ENCODE measurements at places on chromosomes 16 and 17.
A peak's percentile ranks its signal among the peaks of the same experiment; 100 is the strongest.

DNA sequence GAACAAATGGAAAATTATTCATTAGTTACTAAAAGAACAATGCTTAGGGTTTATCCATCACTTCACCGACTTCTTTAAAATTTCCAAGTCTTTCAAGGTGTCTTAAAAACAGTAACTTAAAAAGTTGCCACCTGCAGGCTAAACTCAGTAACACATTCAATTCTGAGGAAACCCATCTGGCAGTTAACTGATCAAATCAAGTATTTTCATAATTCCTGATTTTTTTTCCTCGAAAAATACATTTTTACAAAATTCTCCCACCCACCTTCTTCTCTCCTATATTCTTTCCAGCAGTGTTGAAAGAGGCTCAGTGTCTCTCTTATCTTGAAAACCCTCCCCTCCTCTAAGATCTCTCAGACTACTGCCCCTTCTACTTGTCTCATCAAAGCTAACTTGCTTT lies 29.9 kb downstream of the PARN start:
- no peak for DNase-seq

DNA sequence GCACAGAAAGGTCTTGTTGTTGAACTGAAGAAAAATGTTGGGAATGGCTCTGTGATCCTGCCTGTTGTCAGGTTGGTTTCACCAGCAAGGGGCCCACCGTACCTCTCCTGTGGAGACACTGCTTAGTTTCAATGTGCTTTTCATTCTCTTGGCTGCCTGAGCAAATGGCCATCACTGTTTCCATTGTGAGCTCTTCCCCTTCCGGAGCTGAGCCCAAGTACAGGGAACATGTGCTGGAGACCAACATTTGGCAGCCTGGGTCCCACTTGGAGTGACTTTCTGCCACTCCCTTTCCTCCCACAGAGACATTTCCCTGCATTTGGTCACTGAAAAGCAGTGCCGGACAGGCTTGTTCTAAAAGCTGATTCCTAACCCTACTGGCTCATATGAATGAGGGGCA lies 23.1 kb downstream of the GABARAPL2 start:
- no peak for DNase-seq

- no peak for DNase-seq
Measured at GRCh38 chr16:53908731-53909130, 204.8 kb downstream of the FTO start.

GRCh38 chr17:72446525-72447250 lies 325.9 kb downstream of the SOX9 start:
- no peak for DNase-seq

GRCh38 chr17:78715000-78715771 lies 66.9 kb downstream of the CYTH1 start:
- DNase-seq = no peak

DNA sequence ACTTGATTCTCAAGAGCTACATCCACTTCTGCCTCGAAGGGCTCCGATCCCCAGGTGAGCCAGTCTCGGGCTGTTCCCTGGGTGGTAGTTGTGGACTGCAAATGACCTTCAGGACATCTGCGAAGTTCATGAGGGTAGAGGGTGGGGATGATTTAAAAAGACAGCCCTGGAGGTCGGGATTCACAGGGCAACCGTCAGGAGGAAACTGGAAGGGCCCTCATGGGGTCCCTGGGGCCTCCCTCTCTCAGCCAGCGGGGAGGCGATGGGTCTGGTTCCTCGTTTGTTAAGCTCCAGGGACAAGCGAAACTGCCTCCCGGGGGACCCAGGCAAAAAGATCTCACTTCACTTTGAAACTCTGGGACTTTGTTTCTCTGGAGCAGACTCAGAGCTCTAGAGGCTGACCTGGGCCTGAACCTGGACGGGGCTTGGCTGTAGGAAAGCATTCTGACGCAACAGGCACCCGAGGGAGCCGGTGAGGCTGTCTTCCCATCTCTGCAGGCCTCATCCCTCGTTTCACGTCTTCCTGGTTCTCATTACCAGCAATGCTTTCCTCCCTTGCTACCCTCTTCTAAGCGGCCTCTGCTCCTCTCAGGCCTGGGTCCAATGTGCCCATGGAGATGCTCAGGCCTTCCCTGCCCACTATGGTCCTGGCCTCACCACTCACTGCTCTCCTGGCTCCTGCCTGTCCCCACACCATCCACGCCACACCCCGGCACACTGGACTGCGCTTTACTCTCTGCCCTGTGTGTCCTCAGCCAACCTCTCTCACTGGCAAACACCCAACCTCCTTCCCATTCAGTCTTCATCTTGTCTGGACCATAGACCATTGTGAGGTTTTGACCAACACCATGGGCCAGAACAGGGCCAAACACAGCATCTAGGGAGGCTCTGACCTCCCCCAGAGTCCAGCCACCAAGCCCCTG lies 214.2 kb upstream of the TNRC6C start:
- DNase-seq = no peak

- DNase-seq = no peak
Measured at GRCh38 chr16:82834151-82834815, 207.5 kb downstream of the CDH13 start.

DNA sequence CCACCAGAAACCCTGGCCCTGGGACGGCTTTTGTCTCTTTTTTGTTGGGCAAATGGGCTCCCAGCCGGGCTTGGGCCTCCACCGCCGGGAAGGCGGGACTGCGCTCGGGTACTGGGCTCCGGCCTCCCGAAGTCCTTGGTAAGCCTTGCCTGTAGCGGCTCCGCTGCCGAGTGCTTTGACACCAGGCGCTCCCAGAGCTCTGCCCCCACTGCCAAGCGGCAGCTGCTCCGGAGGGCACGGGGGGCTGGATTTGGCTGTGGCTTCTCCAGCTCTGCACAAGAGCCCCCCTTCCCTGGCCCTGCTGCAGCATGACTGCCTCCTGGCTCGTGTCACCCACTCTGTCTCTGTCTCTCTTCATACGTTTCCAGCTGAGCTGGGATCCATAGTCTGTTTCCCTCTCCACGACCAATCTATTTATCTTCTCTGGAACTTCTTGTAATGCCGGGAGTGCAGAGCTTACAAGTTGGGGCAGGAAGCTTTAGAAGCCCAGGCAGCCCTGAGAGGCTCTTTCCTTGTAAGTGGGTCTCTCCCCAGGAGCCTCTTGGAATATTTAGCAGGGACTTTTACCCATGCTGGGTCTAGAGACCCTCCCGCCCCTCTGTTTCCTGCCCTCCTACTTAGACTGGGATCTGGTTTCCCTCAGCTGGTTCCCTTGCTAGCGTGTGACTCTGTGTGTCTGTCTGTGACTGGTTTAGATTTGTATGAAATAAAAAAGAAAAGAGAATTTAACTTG lies 246.9 kb upstream of the GSE1 start:
- DNase-seq = no peak

DNA sequence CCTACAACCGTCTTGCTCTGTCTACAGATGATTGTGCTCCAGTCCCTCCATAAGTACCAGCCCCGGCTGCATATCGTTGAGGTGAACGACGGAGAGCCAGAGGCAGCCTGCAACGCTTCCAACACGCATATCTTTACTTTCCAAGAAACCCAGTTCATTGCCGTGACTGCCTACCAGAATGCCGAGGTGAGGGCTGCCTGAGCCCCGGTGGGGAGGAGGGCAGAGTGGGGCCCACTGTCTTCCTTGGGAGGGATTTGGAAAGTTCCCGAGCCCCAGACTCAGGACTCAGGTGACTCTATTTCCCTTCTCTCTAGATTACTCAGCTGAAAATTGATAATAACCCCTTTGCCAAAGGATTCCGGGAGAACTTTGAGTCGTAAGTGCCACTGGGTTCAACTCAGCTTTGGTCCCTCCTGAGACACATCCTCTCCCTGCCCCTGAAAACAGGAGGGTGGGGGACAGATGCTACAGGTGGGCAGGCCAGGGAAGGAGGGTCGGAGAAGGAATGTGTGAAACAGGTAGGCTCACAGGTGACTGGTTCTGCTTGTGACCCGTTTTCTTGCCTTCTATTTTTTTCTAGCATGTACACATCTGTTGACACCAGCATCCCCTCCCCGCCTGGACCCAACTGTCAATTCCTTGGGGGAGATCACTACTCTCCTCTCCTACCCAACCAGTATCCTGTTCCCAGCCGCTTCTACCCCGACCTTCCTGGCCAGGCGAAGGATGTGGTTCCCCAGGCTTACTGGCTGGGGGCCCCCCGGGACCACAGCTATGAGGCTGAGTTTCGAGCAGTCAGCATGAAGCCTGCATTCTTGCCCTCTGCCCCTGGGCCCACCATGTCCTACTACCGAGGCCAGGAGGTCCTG lies 11.4 kb downstream of the TBX21 start:
- DNase-seq = no peak

- DNase-seq = no peak
Measured at GRCh38 chr16:72425571-72426341, 253.8 kb upstream of the PMFBP1 start.

GRCh38 chr17:66549731-66550207 lies 247.4 kb downstream of the PRKCA start:
- peak; percentile 80 for DNase-seq

DNA sequence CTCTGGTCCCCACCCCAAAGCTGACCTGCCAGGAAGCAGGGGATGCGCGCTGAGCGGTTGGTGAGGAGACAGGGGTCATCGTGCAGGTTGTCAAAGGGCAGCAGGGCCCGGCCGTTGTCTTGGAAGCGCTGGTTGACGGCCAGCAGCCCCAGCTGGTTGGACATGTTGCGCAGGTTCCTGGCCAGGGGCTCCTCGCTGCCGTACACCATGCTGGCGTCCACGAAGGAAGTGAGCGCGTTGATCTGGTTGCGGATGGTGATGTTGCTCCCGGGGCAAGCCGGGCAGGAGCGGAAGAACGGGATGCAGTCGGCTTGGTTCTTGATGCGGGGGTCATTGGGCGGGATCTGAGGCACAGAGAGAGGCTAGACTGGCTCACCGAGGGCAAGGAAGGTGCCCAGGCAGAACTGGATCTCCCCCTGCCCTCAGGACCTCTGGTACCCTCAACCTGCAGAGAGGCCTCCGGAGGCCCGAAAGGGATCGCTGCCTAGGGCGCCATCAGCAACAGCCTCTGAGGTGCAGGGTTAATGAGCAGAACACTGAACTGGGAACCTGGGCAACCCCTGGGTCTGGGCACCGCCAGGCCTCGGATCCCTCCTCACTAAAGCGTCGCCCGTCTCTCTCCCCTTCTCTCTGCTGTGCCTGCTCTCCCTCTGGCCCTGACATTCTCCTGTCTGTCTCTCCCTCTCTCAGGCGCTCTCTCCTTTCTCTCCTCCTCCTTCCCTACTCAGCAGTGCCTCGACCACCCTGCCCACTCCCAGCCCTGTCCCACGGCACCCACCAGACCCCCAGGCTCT lies 2.7 kb downstream of the MPO start:
- no peak for DNase-seq

- DNase-seq = no peak
Measured at GRCh38 chr17:44906763-44907728, 7.8 kb upstream of the EFTUD2 start.

DNA sequence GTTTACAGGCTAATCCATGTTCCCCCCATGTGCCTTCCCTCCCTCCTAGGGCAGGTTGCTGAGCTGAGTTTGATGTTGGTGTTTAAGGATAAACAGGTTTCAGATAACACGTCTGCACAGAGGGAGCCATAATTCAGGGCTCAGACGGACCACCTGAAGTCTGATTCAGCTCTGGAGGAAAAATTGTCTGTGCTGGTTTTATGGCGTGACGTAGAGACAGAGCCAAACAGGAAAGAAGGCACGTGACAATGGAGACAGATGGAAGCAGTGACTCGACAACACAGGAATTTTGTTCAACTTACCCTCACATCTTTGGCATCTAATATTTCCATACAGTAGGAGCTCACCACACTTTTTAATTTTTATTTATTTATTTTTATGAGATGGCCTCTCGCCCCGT lies 10.7 kb upstream of the USP10 start:
- peak; percentile 86 for DNase-seq
